Memory B cell (primary cell): ENCODE measurements at places on chromosomes 5 and 9.

- no peak for DNase-seq
These were observed 7.4 kb downstream of the CCDC187 start for GRCh38 chr9:136296434-136297015.

GRCh38 chr5:154899151-154899816 is 38.7 kb downstream of the GEMIN5 start:
- no peak for DNase-seq

GRCh38 chr5:130234816-130235215 is 330.6 kb downstream of the CHSY3 start:
- no peak for DNase-seq

DNA sequence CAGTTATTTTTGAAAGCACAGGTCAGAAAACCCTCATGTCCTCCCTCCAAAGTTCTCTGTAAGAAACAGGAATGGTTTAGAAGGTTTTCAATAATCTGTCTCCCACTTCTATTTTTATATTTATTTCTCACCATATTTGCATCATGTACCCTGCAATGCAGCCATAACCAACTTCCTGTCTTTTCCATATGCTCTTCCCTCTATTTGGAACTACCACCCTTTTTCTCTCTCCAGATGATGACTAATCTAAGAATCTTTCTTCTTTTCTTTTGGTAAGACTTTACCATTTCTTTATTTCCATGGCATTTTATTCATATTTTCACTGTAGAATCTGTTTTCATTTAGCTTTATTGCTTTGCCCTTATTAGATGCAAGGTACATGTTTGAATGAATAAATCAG is 33.9 kb downstream of the MAN2A1 start:
- DNase-seq: no peak

- DNase-seq: peak; percentile 55
These were observed 8.0 kb downstream of the RNF44 start for GRCh38 chr5:176529116-176529740.

- no peak for DNase-seq
These were observed 17.1 kb downstream of the APBA1 start for GRCh38 chr9:69655065-69655464.

- DNase-seq: no peak
These were observed 182.7 kb downstream of the PIK3R1 start for GRCh38 chr5:68398146-68398812.

- DNase-seq: no peak
These were observed 37.5 kb downstream of the ZCCHC7 start for GRCh38 chr9:37157726-37158377.

- DNase-seq: no peak
These were observed 48.7 kb downstream of the RUSC2 start for GRCh38 chr9:35538361-35539234.

DNA sequence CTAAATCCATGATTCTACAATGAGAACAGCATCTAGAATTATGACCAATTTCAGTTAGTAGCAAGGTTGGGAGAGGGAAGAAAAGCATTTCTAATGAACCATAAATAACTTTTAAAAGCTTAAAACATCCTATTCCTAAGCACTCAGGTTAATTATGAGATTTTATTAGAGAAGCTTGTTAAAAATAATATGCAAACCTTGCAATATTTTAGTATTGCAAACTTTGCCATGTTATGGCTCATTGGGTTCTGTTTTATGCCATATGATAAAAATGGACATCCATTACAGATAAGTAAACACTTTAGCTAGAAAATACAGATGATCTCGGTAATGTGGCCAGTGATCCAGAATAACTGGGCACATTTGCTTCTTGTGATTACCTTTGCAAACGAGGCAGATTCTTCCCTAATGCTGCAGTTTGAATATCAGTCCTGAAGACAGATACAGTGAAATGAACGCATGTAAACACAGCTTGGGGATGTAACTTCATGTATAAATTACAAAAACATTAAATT is 447.0 kb downstream of the PLK2 start:
- no peak for DNase-seq

GRCh38 chr9:83267741-83268140 is 204.8 kb upstream of the RASEF start:
- DNase-seq: no peak

DNA sequence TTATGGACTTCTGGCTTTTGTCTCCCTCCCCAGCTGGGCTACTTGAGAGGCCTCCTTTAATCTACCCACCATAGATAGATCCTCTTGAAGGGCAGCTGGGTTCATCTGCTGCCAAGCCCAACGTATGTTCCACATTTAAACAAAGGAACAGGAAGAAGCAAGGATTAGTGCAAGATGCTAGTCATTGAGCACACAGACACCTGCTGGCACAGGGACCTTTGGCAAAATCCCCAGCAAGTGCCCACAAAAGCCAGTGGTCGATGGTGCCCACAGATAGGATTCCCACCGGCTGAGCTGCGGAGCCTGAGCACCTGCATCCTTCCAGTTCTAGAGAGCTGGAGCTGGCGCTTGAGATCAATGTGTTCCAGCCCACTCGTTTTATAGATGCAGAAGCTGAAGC is 57.7 kb upstream of the SHB start:
- DNase-seq: no peak

DNA sequence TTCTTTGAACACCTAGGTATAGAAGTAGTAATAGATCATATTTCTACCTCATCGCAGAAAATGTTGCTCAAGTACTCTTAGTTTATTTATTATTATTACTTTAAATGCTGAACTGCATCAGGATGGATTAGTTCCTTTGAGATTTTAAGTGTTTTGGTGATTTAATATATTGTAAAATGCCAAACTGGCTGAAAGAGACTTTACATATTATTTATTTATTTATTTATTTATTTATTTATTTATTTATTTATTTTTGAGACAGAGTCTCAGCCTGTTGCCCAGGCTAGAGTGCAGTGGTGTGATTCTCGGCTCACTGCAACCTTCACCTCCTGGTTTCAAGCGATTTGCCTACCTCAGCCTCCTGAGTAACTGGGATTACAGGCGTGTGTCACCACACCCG is 42.3 kb downstream of the LMNB1 start:
- DNase-seq: no peak

- no peak for DNase-seq
These were observed 92.0 kb downstream of the OTULIN start for GRCh38 chr5:14756478-14756877.

GRCh38 chr9:27304521-27304920 is 7.6 kb upstream of the EQTN start:
- no peak for DNase-seq

DNA sequence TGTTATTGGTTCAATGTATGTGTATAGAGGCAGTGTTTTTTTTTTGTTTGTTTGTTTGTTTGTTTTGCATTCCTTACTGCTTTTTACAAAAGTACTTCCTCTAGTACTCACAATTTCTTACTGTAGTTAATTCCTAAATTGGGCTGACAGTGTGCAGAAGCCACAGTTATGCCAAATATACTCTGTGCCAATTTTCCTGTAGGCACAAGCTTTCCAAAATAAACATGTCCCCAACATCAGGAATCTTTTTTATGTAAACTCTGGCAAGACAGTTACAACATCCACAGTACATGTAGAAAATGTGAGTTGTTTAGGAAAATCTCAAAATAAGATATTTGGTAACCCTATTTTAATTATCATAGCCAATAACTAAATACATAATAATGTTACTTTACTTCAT is 161.6 kb upstream of the TSLP start:
- DNase-seq: no peak

DNA sequence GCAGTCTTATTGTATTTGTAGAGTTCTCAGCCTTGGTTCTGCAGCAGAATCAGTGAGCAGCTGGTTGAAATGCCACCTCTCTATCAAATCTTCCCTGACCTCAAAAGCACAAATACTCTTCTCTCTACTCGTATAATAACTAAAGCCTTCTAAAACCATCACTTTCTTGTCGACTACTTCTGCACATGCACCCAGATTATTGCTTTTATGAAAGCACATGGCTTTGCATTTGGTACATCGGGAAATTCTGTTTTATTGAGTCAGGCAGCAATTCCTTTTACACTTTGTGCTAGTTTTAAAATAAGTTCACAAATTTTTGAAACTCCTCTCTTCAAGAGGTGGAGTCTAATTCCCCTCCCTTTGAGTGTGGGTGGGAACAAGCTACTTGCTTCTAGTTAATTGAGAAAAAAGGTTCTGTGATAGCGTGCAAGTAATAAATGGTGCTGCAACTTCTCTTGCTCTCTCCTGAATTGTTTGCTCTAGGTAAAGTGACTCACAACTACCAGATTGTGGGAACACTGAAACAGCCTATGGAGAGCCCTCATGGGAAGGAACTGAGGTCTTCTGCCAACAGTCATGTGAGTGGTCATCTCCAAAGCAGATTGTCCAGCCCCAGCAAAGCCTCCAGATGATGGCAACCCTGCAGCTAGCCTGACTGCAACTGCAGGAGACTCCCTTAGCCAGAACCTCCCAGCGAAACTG is 66.0 kb upstream of the TAF1L start:
- DNase-seq: no peak

- no peak for DNase-seq
These were observed 418.6 kb upstream of the GRAMD2B start for GRCh38 chr5:126004636-126005035.

DNA sequence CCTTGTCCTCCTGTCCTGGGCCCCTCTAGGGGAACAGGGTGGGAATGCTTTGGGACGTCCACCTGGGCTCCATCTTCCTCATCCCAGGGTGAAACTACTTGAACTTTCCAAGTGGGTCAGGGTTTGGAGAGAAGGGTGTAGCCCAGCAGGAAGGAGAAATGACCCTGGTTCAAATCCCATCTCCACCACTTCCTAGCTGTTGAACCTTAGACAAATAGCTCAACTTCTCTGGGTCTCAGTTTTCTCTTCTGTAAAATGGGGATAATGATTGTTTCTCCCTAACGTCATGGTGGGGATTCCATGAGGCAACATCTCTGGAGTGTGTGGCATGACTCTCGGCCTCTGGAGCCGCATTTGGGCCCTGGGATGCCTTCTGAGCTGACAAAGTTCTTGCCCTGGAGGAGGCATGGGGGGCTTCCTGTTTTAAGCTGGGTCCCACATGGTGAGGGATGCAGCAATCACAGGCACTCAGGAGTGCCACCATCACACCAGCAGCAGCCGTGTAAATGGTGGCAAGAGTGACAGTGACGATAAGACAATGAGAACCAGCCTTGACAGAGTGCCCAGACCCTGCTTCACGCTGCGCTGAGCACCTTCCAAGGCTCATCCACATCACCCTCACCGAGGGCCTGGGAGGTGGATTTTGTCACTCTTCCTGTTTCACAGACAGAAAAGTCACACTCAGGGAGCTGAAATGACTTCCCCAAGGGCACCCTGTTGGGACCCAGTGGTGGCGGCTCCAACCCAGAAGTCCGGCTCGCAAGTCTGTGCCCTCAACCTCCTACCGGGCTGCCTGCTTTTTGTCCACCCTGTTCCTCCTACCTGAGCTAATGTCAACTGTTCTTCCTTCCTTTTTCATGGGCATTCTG is 69.5 kb upstream of the IER5L start:
- no peak for DNase-seq

- DNase-seq: peak; percentile 37
These were observed 51.5 kb upstream of the IQGAP2 start for GRCh38 chr5:76351577-76351976.

GRCh38 chr5:88847420-88847819 is 35.6 kb downstream of the MEF2C start:
- DNase-seq: no peak

- DNase-seq: peak; percentile 55
These were observed 16.7 kb downstream of the FGD3 start for GRCh38 chr9:92963831-92964606.

- no peak for DNase-seq
These were observed 338.0 kb downstream of the SEMA5A start for GRCh38 chr5:9207817-9208418.

DNA sequence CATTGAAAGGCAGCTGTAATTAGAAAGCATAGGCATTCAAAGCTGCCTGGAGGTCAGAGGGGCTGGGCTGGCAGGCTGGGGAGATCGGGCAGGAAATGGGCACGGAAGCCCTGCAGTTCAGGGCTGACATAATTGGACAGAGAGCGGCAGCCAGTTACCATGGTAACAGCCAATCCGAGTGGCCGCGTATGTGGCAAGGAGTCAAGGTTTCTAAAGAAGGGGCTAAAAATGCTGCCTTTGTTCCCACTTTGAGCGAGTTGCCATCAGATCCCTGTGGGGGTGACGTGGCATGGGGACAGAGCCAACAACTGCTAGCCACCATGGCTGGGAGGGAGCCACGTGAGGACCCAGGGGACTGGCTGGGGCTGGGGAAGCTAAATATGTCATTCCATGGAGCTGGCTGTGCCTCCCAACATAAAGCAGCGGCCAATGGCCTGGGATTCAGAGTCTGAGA is 44.7 kb upstream of the NDFIP1 start:
- DNase-seq: no peak

GRCh38 chr5:56881571-56881970 is 27.8 kb upstream of the SETD9 start:
- DNase-seq: no peak

DNA sequence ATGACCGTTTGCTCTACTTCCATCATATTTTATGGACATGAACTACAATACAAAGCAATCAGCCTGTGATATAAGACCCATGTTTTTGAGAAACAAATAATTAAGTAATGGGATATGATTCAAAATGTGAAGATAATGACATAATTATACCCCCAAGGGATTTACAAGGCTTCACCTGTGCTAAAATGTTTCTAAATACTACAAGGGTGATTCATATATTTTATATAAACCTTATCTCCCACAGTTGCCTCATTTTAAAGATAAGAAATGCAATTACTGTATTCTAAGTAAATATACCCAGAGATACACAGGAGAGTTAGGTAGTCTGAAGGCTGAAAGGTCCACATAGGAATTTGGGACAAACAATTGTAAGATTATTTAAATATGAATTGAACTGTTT is 662.0 kb upstream of the CHD1 start:
- no peak for DNase-seq

GRCh38 chr9:4371108-4371507 is 71.2 kb upstream of the GLIS3 start:
- DNase-seq: no peak

DNA sequence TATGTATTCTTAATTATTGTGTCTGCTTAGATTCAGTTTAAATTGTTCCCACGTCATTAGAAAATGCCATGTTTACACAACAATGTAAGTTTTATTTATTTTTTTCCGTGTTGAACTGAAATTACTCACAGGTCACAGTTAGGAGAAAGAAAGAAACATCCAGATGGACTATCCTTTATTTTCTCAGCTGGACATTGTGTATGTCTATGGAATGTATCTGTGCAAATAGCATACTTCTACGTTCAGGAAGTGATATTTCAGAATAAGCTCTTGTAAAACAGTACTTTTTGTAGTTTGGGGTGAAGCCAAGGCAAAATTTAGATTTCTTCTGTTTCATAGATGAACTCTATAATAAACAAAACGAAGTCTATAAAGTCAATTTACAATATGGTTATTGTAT is 249.0 kb upstream of the ZNF608 start:
- DNase-seq: no peak
